Right hindlimb (tissue), 1 donor: ENCODE measurements at places on chromosomes 2 and 18.

DNA sequence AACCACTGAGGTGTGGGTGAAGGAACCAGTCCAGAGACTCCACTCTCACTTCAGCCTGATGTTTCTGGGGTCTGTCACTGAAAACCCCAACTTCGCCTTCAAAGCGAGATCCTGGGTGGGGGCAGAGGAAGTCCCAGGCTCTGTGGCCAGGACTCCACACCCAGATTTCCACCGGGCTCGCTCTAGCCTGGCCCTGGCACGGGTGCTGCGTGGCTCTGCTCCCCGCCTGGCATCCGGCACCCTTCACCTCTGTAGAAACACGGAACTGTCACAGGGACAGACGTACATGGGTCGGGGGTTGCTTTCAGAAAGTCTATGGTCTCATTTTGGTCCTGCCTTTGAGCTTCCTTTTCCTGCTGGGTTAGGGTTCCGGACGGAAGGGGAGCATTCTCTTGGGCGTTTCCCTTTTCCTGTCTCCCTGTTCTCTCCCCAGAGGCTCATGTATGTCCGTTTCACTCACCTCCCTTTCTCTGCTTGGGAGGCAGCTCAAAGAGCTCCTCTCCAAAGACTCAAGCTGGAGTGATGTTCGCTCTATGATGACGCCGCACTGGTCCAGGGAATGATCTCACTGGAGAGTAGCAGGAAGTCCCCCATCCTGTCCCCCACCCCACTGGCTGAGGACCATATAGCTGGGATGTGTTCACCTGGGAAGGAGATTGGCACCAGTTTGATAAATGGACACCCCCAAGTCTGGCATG is 41.5 kb downstream of the ODC1 start:
- no peak for DNase-seq

DNA sequence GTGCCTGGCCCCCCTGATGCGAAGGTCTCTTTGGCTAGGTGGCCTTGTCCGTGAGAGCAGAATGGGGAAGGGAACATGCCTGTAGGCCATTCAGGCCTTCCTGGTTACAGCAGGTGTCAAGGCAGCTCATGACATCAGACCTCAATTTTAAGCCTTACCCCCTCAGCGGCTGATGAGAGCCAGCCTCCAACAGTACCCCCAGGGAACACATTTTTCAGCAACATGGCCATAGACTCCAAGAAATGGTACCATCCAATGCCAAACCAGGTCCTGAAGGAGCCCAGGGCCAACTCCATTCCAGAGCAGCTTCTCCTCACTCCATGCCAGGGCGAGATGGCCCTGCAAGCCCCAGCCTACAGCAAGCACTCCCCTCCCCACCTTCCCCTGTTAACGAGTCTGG is 199.2 kb downstream of the SMAD2 start:
- DNase-seq: no peak

GRCh38 chr18:56323673-56324072 is 314.7 kb downstream of the TXNL1 start:
- no peak for DNase-seq

GRCh38 chr2:240235149-240235803 is 94.8 kb upstream of the OTOS start:
- peak; percentile 9 for DNase-seq

GRCh38 chr2:27095745-27096651 is 9.4 kb downstream of the KHK start:
- peak; percentile 78 for DNase-seq

DNA sequence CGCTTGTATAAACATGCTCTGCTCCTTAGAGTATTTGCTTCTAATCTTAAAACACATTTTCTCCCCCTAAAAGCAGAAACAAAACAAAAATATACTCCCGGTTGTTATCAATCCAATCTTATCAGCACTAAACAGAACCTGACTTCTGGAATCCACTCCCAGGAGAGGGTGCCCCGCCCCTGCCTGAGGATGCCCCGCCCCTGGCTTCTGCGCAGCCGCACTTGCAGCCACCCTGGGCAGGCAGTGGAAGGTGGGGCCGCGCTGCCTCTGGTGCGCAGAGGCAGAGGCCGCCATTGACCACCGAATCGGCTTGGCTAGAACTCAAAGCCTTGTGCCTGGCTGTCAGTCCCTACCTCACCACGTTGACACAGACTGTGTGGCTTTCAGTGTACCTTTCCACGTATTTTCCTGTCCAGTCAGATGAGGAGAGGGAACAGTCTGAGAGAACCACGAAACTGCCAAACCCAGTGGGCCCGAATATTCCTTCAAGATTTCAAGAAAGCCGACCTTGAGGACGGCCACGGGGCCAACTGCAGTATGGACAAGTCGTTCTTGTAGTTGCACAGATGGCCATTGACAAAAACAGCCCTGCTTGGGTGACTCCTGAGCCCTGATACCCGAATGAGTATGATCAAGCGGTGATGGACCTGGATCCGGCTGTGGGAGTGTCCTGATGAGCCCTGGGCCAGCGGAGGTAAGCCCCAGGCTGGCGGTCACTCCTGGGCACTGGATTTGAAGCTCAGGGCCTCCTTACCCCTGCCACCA is 46.2 kb upstream of the ARHGAP28 start:
- no peak for DNase-seq

- no peak for DNase-seq
Observed at GRCh38 chr2:121501031-121501430, 29.6 kb upstream of the RNU4ATAC start.

- peak; percentile 77 for DNase-seq
Observed at GRCh38 chr2:129929321-129930290, 49.9 kb upstream of the RAB6C start.

- no peak for DNase-seq
Observed at GRCh38 chr2:46984642-46985476, 69.3 kb upstream of the MCFD2 start.

DNA sequence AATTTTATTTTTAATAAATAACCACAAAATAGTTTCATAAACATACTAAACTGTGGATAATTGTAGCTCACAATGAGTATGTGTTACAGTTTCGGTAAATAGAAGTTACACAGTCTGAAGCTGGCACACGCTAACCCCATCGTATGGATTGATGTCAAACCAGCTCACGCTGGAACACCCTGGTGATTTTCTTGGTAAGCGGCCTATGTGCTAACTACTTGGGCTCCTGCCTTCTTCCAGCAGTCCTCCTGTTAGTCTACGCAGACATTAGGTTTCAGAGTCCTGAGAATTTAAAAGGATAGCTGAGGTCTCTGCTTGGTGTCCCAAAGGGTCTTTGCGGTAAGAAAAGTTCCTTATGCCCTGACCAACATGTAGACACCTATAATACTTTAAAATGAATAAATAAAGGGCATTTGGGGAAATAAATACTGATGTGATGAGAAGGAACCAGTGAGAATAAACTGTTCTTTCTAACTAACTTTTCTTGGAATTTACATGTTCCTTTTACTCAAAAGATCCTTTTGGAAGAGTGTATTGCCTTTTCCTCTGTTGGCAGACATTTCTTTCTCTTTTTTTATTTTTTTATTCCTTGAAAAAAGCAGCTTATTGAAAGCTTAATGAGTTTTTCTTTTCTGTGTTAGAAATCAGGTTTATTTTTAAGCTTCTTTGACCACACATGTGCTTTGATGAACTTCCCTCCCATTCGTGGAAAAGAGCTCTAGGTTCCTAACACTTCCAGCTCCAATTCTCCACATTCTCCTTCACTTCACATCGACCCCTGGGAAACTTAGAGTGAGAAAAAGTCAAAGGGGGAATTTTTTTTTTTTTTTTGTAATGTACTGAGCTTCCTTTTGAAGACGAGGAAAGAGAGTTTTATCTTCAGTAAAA is 322.2 kb downstream of the IRS1 start:
- peak; percentile 72 for DNase-seq

DNA sequence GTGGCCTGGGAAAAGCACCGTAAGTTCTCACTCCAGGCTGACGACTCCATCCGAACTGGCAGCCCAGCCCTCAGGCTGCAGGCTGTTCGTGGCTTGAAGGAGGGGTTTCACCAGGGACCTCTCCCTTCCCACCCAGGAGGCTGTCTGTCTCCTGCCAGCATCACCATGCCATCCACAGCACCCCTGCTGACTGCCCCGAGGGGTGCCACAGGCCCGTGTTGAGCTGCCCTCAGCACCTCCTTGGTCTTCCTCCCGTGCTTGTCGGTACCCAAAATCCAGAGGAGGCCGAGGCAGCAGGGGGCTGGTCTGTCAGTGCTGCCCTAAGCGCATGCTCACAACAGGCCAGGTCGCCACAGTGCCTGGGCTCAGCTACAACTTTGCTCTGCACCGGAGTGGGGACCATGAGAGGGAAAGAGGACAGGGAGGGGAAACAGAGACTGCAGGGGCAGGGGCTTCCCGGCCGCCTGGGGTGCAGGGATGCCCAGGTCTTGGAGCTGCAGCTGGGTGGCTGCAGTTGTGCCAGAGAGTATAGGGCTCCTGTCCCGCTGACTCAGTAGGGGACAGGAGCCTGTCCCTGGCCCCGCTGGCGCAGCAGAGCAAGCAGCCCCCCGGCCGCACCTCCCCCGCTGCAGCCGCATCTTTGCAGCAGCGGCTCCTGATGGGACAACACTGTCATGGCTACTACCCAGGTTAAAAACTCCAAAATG is 963.7 kb upstream of the CRIM1 start:
- no peak for DNase-seq

- DNase-seq: peak; percentile 32
Observed at GRCh38 chr18:77433076-77433475, 183.4 kb downstream of the GALR1 start.

- DNase-seq: no peak
Observed at GRCh38 chr18:6022845-6023244, 127.5 kb upstream of the TMEM200C start.

DNA sequence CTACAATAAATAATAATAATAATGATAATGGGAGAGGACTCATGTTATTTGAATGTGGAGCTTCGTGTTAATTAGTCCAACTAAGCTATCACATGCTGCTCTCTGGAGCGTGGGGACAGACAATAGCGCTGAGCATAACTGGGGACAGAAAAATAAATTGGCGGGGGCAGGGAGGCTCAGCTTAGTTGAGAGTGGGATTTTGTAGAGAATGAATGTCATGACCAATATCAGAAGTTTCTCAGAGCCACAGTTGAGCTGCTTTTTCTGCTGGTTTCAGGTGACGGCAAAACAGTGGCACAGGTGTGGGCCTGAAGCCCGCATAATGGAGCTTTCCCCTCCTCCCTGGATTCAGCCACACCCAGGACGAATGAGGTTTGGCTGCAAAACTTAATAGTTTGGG is 111.1 kb upstream of the CAB39 start:
- no peak for DNase-seq

DNA sequence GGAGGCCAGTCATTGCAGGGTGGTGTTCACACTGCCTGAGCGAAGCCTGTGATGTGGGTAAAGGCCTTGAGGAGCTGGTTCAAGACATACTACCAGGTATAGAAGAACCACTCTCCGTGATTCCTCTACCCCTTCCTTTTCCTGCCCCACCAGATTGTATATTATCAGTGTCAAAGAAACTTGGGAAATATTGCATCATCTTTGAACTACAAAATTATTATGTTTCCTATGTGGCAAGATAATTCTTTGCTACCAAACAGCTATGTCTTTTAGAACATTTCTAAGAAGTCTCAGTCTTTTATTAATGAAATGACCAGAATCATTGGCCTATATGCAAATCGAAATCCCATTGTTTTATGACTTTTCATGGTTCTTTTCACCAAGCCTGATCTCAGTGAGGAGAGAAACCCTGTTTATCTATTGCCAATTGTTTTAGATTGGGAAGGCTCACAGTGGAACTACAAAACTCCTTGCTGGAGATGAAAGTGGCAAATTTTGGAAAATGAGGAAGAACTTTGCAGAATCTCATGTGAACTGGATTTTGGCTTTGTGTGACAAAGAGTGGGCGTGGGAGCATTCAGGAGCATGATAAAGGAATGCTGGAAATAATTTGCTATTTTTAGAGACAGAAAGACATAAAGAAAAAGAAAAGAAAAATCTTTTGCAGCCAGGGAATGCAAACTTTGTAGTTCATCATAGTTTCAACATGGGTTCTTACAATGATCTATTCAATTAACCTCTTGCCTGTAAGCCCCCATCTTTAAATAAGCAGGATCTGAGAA is 286.9 kb downstream of the INSIG2 start:
- no peak for DNase-seq

DNA sequence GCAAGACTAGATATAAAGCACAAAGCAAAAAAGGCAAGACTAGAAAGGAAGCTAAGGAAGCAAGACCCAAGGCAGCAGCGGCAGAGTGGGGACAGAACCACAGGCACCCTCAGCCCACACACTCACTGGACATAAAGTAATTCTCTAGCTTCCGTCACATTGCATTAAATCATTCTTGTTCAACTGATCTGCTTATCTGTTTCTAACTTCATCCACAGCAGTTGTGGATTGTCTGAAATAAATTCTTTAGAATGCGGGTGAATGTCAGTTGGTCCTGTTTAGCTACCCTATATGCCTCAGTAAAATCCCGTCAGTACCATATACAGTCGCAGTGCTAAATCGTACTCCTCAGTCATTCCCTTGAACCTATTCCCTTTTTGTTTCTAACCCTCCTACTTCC is 183.2 kb upstream of the SLC39A10 start:
- no peak for DNase-seq

DNA sequence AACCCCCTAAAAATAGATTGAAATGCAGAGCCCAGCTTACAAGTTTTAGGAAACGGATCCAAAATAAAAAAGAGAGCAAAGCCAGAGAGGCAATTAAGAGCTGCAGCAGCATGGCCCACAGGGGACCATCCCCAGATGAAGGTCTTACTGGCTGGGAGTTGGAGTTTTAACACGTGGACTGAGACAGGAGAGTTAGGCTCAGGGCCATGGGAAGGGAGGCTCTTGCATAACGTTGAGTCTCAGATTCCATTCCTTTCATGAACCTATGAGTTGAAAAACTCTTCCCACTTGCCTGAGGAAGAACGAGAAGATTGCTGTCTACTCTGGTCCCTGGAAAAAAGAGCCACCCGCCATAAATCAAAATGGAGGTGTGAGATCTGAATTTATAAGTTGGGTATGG is 101.8 kb upstream of the NDUFV2 start:
- DNase-seq: peak; percentile 30

DNA sequence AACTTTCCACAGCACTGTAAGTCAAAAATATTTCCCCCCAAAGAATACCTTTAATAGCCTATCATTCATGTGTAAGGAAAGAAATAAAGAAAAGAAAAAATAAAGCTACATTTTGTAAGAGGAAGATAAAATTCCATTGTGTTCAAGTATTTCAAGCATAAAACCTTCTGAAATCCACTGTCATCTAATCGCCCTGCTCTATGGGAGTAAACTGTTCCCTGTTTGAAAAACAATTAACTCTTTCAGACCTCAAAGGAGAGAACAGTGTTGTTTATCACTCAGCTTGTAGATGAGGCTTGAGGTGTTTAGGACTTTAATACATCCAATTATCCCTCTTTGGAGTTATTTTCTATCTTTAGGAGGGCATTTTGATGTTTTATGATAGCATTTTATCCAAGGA is 112.2 kb upstream of the REG3G start:
- DNase-seq: no peak

DNA sequence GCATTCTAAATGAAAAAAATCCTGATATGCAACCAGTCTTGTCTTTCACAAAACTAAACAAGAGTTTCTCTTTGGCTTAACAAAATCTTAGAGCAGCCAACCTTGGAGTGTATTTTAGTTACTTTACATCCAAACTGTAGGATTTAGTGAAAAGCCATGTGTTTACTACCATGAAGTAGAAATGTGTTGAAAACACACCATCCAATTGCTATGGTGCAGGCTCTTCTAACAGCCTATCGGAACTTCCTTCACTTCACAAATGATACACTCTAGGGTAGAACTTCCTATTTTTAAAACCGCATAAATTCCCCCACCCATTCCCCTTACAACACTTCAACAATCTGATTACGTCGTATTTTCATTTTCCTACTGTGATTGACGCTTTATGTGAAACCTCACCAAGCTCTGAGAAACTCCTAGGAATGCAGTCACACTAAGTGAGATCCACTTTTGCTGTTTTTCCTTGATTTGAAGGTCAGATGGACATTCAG is 74.4 kb upstream of the MAP4K4 start:
- DNase-seq: no peak
